ENCODE measurements at places on chromosomes 5 and 9. TPM values are rescaled to one million over a fixed set of nuclear protein-coding genes. Genes with fewer than 3 reads are reported as not detected.

The AK8 gene
- total RNA-seq, result 0.42 TPM

The CD14 gene
- total RNA-seq, result 31.0 TPM

The EQTN gene
- not detected for total RNA-seq

The ARL14EPL gene
- not detected for total RNA-seq

The GLRA1 gene
- total RNA-seq, result not detected

The DBH gene
- total RNA-seq, result not detected

The OR1J2 gene
- not detected for total RNA-seq

The SETX gene
- total RNA-seq, result 22.3 TPM

The DMRT3 gene
- not detected for total RNA-seq

The SPAG8 gene
- 3.2 TPM for total RNA-seq

DNA sequence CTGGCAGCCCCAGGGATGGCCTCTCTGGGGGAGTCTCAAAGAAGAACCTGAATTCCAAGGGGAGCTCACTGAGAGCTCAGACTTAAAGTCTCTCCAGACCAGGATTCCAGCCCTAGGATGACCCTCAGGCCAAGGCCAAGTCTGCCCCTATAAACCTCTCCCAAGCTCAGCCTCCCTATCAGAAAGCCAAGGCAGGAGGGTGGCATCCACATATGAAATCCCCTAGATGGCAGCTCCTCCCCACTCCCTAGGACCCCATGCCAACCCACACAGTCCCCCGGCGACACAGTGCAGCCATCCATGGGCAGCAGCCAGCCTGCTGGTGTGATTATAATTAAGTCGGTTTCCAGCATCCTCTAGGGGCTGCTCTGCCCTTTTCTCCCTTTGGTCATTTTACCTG is 269.9 kb downstream of the CDK5RAP2 start:
- no peak for DNase-seq

- DNase-seq, result no peak
These were observed 76.3 kb downstream of the MUSK start for GRCh38 chr9:110744715-110745384.

DNA sequence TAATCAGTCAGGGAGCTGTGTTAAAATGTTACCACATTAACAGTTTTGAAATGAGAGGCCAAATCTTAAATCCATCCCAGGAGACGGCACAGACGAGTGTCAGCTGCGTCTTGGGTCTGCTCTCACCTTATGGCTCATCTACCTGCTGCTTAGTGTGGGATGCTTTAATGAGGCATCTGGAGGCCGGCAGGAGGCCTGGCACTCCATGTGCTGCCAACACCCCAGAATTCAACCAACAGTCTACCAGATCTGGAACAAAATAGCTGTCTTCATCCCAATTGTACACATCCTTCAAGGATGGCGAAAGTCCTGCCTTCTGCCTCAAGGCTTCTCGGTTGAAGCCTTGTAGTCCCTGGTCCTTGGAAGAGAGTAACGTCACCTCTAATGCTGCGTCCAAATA is 12.0 kb downstream of the PRKACG start:
- no peak for DNase-seq

DNA sequence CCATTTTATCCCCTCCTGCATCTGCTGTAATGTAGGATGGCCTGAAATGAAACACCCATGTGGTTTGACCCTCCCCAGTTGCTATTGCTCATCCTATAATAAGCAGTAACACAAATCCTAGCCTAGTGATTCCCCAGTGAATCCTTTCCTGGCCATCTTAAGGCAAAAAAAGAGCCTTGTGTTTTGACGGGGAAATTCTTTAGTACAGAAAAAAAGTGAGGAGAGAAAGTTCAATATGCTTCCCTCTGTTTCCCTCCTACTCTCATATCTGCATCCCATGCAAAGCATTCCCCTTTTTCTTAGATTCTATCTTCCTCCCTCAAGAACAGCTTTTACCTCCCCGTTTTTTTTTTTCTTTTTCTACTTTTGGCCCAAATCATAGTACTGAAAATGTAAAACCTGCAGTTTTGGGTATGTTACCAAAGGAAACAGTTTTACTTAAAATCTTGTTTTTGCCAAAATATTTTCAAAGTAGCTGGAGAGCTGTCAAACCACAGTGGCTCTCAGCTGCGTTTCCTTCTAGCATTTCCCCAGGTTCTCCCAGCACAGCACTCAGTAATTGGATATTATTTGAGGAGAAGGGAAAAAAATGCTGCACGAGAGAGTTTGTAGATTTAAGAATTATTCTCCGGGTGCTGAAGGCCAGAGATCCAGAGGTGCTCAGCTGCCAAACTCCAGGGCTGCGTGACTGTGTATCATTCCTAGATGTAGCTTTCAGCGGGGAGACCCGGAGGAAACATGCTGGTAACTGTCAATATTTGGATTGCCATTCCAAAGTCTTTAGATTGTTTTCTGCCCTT is 321.4 kb downstream of the NPR3 start:
- no peak for DNase-seq

DNA sequence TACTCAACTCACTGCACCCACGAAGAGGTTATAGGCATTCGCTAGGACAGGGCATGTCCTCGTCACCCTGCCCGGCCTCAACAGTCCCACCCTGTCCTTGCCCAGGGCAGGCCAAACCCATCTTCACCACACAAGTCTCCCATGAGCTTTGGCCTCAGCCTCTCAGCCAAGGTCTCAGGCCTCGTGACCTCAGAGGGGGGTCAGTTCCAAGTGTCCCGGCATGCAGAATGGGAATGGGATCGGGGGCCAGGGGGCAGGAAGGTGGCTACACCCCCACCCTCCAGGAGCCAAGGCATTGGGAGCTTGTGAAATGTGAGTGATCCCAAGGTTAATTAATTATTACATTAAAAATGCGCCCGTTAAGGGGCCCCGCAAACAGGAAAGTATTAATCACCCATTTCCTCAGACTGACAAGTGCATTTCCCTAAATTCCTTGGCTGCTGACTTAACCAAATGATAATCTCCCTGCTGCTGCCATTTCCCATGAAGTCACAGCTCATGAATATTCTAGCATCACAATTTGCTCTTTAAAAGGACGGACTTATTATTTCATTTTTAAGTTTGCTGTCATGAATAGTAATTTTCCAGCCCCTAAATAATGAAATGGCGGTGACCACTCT is 8.0 kb upstream of the UBAC1 start:
- no peak for DNase-seq

GRCh38 chr9:81389569-81389993 is 299.8 kb downstream of the TLE1 start:
- DNase-seq, result peak; percentile 27

DNA sequence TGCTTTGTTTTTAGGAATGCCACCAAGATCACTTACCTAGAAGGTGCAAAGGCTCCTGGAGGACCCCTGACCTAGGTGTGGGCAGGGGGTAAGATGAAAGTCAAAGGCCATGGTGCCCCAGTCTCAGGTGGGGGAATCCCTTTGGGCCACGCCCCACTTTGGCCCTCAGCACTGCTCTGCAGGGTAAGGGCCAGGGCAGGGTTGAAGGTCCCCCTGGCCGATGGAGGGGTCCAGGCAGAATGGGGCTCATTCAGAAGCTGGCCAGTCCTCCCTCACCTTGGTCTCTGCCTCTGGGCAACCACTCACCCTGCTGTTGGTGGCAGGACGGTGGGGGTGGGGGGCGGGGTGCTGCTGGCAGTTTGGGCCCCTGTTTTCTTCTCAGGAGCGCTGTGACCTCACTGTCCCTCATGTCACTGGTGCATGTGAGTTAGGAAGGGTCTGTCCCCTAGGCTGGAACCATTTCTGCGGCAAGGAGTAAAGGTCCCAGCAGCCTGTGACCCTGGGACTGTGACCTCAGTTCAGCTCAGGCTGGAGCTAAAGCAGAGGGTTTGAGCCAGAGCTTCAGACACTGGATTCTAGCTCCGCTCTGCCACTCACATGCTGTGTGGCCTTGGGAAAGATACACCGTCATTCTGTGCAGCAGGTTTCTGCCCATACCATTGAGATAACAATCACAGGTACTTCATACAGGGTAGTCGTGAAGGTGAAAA is 1.9 kb upstream of the ASS1 start:
- DNase-seq, result peak; percentile 21

GRCh38 chr5:101080462-101081240 is 177.6 kb upstream of the ST8SIA4 start:
- DNase-seq, result no peak

GRCh38 chr9:7143645-7144200 is 385.9 kb downstream of the KDM4C start:
- DNase-seq, result no peak

GRCh38 chr5:119010206-119010605 is 21.9 kb upstream of the DTWD2 start:
- no peak for DNase-seq

- DNase-seq, result peak; percentile 77
These were observed 544 bp upstream of the ERCC6L2 start for GRCh38 chr9:95874989-95875304.

GRCh38 chr5:141382469-141383294 is at the start of gene PCDHGA7:
PCDHGA7 (plus strand) TSS chr5:141382742; CDS start chr5:141382900, 158 bp downstream.
- DNase-seq, result no peak

GRCh38 chr5:138096997-138097828 is 13.4 kb downstream of the WNT8A start:
- no peak for DNase-seq

DNA sequence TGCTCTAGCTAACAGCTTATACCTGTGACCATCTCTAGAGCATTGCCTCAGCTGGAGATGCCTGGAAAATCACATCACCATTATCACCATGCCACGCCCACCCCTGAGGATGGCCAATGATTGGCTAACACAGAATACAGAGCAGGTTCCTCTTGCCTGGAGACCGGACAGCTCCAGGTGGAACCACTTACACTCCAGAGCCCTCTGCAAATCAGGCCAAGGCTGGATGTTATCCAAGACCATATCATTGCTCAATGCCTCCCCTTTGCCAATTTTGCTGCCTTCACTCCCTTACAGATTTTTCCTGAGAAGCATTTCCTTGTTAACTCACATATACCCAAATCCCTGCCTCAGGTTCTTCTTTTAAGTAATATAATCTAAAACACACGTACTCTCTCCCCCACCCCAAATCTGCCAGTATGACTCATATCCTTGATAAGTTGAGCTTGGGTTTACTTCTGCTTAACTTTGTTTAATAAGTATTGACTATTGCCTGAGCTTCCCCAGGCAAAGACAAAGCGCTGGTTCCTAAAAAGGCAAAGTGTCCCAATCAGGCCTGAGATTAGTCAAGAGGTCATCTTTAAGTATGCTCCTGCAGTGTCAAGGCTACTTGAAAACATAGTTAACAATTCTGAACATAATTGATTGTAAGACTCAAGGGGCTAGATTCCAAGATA is 309.6 kb downstream of the EPB41L4A start:
- DNase-seq, result peak; percentile 37

- DNase-seq, result peak; percentile 57
These were observed 27.2 kb upstream of the NOTCH1 start for GRCh38 chr9:136572828-136573625.

Data from left ventricle myocardium superior (tissue), 1 donor.